ENCODE measurements at places on chromosomes 4 and X.

- no peak for DNase-seq
These were observed 94.2 kb downstream of the CBLL2 start for GRCh38 chrX:22366906-22367305.

DNA sequence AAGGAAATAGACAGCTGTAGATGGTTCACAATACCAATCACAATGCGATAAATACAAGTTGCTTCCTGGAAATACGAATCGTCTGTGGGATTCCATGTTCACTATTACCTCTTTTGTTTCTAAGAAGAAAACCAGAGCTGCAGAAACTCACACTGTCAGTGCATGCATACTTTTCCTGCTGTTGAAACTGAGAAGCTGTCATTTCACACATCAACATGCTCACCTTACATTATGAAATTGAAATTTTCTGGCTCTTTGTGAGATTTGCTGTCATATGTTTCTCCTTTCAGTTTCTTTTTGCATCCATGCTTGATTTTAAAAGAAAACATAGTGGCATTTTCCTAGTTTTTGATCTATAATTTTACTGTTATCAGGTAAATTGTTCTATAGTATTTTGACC, 418.3 kb upstream of the HTR2C start:
- DNase-seq, result no peak

- DNase-seq, result no peak
These were observed 441 bp downstream of the SLC9B2 start for GRCh38 chr4:103075894-103076746.

- no peak for DNase-seq
These were observed 639.1 kb downstream of the GABRG1 start for GRCh38 chr4:45484740-45485139.

GRCh38 chr4:131207589-131207988, 1941.5 kb upstream of the PCDH10 start:
- DNase-seq, result no peak

GRCh38 chr4:123836851-123837595, 440.4 kb downstream of the SPRY1 start:
- DNase-seq, result no peak

DNA sequence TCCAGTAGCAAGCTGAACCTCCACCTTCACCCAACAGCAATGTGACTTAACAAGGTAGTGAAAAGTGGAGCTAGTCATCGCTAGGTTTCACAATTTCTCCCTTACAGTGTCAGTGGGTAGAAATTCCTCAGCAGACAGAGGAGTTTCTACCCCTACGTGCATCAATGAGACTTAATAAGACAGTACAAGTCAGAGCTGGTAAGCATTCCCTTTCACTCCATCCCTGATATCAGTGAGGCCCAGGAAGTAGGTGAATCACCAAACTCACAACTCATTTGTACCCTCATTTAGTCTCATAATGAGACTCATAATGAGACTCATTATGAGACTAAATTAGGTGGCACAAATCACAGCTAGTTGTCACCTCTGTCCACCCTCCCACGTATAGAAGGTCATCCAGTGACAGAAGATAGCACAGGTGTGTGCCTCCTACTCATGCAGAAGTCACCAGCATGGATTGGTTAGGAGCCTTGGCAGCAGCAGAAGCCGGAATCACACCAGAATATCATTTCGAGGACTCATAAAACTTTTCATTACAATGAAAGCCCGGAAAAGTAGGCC, 50.8 kb upstream of the NUDT10 start:
- peak; percentile 5 for DNase-seq

- no peak for DNase-seq
These were observed 64.1 kb upstream of the MAMLD1 start for GRCh38 chrX:150298841-150299551.

GRCh38 chr4:125039550-125039949, 275.2 kb upstream of the FAT4 start:
- no peak for DNase-seq

- DNase-seq, result no peak
These were observed 49.8 kb upstream of the HMX1 start for GRCh38 chr4:8921465-8921864.

DNA sequence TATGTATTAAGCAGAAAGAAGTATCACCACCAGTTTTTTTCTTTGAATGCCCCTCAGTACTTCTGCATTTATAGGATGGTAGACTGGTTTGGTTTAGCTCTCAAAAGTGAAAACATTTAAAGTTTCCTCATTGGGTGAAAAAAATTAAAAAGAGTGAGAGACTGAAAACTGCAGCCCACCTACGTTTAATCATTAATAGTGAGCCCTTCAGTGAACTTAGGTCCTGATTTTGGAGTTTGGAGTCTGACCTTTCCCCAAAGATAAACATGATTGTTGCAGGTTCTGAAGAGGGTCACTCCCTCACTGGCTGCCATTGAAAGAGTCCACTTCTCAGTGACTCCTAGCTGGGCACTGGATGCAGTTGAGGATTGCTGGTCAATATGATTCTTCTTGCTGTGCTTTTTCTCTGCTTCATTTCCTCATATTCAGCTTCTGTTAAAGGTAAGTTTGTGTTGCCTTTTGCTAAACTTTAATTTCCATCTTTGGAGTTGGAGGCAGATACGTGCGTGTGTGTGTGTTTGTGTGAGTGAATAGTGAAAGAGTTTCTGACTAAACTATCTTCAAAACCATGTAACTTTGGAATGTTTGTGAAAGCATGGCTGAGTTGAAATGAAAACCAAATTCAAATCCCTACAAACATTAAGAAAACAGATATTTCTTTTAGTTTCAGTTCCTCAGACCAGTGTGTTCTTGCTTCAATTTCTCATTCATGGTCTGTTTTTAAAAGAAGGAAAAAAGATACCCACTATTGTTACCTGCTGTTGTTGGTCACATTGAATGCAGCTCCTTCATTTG, at the start of gene MTTP:
MTTP (plus strand) TSS at position 295 of the 795 bp plus-strand sequence; CDS start at position 381, 86 bp downstream.
- no peak for DNase-seq

DNA sequence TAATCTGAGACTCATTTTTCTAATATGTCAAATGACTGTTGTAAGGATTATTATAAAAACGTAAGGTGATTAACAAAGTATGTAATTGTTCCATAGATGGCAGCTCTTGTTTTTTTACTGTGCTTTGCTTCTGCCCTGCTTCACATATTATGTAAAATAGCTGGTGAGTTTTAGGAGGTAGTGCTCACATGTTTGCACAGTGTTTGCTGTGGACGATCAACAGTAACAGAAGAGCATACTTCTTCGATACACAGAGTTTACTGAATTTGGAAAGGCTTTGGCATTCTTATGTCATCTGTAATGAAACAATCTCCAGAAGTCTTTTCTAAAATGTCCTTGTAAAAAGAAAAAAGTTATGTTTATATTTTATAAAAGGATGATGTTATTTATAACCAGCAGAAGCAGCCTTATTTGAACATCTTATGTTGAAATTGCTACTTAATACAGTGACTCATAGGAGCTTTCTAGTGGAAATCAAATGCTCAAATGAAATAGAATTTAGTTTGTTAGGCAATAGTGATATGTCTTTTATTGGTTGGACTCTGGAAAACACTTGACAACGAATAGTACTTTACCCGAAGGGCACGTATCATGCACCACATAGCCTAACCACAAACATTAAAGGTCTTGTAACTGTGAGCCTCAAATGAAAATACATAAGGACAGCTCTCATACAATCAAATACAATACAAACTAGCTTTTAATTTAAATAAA, 1.9 kb upstream of the MTTP start:
- no peak for DNase-seq

DNA sequence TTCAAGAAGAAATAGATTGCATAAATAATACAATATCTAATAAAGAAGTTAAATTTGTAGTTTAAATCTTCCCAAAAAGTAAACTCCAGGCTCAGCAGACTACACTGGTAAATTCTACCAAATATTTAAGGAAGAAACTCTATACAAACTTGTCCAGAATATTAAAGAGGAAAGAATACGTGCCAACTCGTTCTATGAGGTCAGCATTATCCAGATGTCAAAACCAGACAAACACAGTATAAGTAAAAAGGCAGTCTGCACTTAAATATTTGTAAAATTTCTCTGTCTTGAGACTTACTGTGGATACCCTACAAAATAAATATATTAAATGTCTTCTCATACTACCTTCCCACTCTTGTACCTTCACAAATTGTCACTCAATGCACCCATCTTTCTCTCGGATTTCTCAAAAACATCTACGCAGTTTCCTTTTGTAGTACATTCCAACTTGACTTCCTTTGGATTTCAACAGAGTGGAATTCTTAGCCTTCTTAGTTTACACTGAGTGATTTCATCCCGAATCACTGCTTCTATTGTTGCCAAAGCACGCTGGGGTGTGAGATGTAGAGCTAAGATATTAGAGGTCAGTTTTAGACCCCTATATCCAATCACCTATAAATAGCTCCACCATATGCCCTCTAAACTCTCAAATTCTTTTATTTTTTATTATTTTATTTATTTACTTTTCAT, 71.6 kb upstream of the MAB21L2 start:
- DNase-seq, result no peak

GRCh38 chr4:163109967-163110366, 56.7 kb downstream of the NAF1 start:
- no peak for DNase-seq

DNA sequence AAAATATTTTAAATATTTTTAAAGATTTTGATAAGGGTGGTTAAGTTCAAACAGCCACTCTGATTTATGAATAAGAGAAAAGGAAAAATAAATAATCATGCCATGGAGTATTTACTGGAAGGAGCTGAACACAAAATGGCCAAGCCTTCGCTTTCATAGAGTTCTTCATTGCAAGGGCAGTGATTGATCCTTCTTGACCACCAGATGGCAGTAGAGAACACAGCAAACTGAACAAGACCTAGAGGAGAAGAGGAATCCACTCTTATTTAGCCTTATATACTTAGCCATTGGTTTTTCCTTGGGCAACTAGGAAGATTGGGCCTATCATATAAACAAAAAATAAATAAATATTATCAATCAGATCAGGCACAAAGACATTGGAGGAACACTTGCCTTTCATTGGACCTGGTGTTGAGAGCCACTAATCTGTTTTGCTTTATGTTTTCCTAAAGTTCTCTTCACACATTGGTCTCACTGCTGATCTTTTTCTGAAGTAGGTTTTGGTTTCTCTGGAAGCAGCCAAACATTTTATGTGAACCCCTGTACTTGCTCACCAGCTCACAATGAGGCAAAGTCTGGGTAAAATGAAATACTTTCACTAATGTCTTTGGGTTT, 58.1 kb upstream of the PARM1 start:
- DNase-seq, result peak; percentile 39

GRCh38 chrX:136205882-136206380, 45.3 kb downstream of the MAP7D3 start:
- DNase-seq, result no peak

DNA sequence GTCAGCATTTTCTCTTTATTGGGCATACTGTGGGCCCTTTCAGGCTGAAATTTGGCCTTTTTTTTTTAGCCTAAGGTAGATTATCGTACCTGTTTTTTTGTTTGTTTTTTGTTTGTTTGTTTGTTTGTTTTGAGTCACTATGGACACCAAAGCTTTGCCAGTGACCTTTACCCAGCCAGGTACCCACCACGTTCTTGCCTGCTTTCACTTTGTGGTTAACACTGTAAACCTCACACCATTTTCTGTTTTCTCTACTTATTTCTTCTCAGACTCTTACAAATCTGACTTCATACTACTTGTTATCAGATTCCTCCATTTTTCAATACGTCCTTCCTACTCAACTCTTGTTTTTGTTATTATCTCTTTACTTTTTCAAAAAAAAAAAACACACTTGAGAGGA, 81.5 kb downstream of the ZNF674 start:
- DNase-seq, result no peak

DNA sequence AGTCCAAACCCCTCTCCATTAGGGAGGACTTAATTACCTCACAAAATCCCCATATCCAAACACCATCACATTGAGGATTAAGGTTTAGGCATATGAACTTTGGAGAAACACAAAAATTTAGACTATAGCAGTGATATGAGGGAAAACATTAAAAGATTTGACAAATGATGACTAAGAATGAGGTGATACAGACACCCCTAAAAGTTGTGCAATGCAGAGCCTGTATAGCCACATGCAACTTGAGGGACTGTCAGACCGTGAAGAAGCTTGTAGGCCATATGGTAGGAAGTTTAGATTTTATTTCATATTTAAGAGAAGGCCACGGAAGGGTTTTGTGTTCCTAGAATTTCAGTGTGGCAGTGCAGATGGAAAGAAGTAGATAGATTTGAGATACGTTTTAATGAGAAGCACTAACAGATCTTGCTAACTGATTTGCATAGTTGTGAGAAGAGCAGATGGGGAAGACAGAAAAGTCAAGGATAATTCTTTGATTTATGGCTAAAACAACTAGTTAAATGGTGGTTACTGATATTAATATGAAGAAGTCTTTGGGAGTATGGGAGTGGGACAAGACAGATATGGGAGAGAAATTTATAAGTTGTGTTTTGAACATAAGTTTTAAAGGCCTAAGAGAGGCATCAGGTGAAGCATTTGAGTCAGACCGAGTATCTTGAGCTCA, 5.5 kb upstream of the FIP1L1 start:
- no peak for DNase-seq

DNA sequence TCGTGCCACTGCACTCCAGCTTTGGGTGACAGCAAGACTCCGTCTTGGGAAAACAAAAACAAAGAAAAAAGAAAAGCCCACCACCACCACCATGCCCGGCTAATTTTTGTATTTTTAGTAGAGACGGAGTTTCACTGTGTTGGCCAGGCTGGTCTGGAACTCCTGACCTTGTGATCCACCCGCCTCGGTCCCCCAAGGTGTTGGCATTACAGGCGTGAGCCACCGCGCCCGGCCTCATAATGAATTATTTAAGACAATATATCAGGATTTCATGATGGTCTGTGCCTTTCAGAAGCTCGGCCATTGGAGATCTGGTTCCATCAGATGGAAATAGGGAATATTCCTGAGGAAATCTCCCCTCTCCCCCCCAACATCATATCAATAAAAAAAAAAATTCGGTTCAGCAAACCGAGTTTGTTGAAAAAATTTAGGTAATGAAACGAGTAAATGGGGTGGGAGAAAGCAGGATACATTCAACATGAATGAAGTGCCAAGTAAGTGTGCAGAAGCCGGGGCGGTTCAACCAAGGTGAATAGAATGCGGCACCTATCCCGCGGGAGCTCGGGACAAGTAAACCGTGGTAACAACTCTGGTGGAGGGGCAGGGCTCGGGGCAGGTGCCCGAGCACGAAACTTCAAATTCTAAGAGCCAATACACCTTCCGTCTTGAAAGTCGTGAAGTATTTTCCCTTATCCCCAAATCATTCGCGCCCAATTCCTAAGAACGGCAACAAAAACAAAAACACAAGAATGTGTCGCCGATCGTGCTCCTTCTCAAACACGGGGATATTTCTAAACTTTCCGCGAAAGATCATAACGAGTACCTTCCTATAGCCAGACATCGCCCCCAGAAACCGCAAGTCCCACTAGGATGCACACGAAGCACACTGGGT, 773 bp upstream of the TXLNG start:
- DNase-seq, result no peak

All from epithelial cell of prostate (primary cell).